ENCODE measurements at places on chromosomes 16 and 17. TPM values are rescaled to one million over a fixed set of nuclear protein-coding genes. Genes with fewer than 3 reads are reported as not detected.

- no peak for DNase-seq
Measured at GRCh38 chr17:17897442-17897841, 60.7 kb upstream of the SREBF1 start.

DNA sequence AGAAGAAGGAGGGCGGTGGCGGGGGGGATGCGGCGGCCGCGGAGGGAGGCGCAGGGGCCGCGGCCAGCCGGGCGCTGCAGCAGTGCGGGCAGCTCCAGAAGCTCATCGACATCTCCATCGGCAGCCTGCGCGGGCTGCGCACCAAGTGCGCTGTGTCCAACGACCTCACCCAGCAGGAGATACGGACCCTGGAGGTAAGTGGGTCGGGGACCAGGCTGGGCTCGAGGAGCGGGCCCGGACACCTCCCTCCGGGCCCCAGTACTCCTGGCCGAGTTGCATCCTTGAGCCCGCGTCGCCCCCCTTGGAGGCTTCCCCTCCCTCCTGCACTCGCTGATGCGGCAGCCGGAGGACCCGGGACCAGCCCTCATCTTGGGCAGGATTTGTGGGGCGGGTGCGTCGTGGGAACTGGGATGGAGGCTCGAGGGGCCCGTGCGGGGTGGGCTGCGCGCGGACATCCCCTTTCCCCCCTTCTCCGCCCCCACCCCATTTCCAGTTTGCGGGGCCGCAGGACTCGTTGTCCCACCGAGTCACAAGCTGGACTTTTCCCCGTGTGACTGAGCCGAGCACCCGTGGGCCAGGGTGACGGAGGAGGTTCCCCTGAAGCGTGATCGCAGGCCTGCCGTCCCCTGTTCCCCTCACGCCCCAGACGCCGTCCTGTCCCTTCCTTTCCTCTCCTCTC is 572 bp downstream of the KSR1 start:
- peak; percentile 65 for DNase-seq

GRCh38 chr16:23006380-23006779 is 142.9 kb downstream of the USP31 start:
- no peak for DNase-seq

DNA sequence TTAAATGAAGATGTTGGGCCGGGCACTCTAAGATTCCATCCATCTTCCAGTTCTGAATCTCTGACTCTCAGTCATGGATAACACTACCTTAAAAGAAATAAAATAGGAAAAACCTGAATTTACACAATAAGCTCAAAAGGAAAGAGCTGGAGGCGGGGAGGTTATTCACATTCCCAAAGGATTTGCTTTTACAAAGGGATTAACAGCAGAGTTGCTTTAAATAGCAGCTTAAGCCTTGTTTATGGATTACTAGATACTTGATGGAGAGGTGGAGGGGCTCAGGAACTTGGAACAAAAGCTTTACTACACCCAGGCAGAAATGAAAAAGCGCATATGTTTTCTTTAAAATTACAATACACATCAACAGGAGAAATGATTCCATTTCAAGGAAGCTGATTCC is 84.5 kb downstream of the XYLT1 start:
- no peak for DNase-seq

DNA sequence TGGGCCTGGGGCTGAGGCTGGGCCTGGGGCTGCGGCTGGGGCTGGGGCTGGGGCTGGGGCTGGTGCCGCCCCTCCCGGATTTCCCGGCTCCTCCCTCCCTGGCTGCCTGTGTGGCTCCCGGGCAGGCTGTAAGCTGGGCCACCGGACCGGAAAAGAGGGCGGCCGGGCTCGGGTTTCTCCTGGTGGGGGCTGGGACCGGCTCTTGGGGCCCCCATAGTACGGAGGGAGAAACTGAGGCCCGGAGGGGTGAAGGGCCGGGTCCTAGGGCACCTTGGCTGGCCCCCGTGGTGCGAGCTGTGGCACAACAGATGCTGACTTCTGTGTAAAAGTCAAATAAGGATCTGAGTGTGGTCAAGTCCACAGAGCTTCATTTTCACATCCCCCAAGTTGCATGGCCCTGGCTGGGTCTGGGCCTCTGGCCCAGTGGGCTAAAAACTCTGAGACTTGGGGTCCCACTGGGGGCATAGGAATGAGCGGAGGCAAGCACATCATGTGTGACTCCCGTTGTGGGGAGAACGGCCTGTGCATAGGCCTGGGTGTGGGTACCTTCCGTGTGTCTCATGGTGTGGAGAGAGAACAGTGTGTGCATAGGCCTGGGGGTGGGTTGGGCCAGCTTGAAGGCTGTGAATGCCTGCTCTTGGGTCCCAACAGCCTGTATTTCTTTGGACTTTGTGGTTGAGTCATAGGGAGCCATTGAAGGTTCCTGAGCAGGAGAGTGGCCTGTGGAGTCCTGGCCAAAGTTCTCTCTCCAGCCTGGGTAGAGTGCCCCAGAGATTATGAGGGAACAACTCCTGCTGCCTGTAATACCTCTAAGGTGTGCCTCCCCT is 123.9 kb upstream of the CIBAR2 start:
- peak; percentile 68 for DNase-seq

- DNase-seq: no peak
Measured at GRCh38 chr17:20228860-20229259, 219.7 kb downstream of the SPECC1 start.

DNA sequence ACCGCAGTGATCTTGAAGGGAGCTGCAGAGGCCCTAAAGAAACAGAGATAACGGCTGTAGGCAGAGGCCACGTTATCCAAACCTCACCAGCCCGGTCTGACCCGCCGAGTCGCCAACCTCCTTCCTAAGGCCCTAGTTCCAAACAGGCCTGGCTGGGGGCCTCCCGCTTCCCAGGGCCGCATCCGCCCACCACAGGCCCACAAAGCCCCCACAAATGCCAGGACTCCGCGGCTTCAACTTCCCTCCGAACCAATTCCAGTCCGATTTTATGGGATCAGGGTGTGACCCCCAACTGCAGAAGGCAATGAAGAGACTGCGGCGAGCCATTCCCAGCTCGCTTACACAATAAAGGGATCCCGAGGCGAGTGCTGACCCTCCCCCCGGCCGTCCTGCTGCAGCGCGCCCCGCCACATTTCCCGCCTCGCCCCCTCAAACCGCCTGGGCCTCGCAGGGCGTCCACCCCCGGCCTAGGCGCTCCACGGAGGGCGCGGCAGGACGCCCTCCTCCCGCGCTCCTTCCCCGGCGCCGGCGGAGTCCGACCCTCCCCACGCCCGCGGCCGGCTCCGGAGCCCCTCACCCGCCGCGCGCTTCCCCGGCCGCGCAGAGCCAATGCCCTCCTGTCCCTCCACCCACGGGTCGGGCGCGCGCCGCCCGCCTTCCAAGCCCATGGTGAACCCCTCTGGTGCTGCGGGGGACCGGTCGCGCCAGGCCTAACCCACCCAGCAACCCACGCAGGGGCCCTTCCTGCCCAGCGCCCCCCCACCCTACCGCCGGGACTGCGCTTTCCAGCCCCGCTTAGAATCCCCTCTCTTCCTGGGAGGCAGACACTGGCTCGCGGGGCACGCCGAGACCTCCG is 926 bp downstream of the MYH10 start:
- peak; percentile 46 for DNase-seq

DNA sequence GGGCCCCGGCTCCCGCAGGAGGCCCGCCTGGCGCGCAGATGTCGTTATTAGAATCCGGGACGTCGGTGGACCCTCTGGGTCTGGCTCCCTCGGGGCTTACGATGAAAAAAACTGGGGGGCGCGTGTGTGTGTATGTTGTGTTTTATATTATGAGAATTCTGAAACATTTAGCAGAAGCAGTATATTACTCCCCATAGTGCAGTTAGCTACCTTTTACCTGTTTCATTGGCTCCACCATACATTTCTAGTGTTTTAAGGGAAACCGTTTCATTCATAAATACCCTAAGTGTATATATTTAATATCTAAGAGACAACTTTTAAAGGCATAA is 486 bp upstream of the DNAJA2 start:
- no peak for DNase-seq

- peak; percentile 49 for DNase-seq
Measured at GRCh38 chr17:77555121-77555591, 403.3 kb upstream of the TNRC6C start.

DNA sequence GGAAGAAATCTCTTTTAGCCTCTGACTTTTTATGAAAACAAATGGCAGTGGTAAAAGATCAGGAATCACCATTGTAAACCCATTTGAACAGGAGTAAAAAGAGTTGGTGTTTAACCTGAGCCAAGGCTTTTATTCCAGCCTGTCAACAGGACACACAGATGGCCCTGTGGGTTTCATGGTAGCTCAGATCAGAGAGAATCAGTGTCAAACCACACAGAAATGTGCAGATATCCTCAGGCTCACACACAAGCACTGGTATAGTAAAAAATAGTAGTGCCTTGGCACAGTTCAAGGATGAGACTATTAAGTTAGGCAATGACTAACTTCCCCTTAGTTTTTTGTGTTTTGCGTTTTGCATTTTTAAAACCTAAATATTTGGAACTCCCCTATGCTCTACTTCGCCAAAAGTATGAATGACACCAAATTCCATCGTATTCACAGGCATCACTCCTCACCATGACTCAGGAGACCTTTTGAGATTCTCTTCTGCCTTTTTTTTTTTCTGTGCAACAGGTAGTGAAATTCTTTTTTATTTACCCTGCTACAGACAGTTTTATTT is 1200.0 kb downstream of the CDH11 start:
- no peak for DNase-seq

DNA sequence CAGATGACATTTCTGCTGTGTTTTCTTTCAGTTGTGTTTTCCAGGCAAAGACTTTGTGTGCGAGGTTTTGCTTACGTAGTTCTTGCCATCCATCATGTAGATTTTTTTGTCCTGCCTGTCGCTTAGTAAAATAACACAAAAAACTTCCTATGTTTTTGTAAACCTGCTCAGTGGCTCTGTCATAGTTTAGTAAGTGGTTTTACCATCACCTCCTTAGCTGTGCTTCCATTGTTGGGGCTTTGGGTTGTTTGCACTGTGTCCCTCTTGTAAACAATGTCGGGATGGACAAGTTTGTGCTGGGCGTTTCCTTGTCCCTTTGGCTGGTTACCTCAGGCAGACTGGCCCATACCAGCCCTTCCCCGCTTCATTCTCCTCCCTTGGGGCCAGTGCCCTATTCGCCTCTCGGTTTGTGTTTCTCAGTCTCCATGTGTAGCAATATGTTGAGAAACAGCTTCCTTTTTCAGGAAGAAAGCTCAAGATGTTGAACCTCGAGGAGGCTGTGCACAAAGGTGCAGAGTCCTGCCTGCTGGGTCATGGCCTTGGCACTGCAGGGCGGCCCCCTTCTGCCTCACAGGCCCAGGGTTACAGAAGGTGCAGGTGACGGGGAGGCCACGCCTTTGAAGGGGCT is 74.6 kb downstream of the KSR1 start:
- DNase-seq: no peak

DNA sequence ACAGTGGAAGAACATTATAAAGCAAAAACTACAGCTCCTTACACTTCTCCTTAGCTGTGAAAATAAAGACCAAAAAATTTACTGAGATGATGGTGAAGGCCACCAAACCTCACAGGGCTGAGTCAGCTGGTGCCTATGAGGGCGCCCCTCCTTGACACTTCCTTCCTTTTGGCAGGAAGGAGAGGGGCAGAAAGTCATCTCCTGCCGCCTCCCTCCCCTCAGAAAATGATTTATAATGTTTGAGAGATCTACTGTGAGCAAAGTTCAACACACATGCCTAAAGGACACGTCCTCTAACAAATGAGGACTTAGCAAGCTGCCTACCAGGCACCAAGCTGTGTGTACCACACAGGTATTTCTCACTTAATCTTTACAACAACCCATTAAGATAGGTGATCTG is 245.7 kb downstream of the PRKCA start:
- DNase-seq: no peak

DNA sequence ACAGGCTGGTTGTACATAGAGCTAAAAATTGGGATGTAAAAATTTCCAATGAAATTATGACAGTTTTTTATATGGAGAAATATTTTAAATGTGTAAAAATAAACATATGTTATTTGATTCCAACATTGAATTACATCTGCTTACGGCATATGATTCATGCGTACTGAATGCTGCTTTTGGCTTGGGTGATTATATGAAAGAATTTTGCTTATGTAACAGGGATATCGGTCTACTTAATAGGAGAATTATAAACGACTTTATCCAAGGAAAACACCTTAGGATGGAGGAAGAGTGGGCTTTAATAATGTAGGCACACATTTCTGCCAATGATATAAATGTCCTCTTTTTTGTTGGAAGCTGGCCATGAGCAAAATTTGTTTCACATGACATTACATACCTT is 197.3 kb upstream of the GOT2 start:
- DNase-seq: no peak

- peak; percentile 52 for DNase-seq
Measured at GRCh38 chr17:63476854-63477479, at the start of gene ACE. Gene ACE (plus strand): TSS chr17:63477061. CDS start chr17:63477095, 34 bp downstream.

- DNase-seq: no peak
Measured at GRCh38 chr17:524406-524950, 171.9 kb upstream of the RPH3AL start.

DNA sequence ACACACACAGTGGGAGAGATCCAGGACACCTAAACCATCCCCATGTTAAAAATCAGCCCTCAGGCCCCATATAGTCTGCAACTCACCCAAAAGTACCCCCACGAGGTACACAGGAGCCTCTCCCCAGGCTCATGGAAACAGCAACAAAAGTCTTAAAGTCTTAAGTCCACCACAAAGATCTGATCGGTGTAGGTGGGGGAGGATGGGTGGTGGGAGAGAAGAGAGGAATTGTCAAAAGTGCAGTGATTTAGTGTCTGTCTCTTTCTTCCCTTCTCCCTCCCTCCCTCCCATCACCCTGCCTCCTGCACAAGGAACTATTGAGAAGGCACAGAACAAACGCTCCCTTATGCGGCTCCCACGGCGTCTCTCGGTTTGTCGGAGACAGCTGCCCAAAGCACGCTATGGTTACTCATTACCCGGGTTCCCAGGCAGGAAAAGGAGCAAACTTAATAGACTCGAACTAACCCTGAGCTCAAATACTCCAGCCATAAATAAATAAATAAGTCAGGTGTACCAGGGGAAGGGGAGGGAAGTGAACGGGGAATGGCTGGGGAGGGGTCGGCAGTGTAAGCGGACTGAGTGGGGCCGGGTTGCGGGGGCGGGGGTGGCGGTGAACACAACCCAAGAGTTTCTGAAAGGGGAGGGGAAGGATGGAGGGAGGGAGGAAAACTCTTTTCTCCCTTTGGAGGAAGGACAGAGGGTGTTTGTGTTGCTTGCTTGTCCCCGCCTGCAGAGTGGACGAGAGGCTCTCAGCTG is 477.4 kb downstream of the SLC39A11 start:
- DNase-seq: no peak

GRCh38 chr16:1182316-1182671 is 29.4 kb downstream of the CACNA1H start:
- peak; percentile 76 for DNase-seq

GRCh38 chr17:18626152-18626870 is 17.9 kb downstream of the TBC1D28 start:
- no peak for DNase-seq

GRCh38 chr17:13508896-13509295 is 92.8 kb downstream of the HS3ST3A1 start:
- DNase-seq: no peak

CD79B gene
- total RNA-seq: 7.8 TPM

RGS11 gene
- total RNA-seq: 13.0 TPM

LYZL6 gene
- not detected for total RNA-seq

CD300H gene
- total RNA-seq: not detected

KRTAP9-8 gene
- total RNA-seq: not detected

EPX gene
- not detected for total RNA-seq

HCRT gene
- total RNA-seq: not detected

ODAD4 gene
- 0.75 TPM for total RNA-seq
